ENCODE measurements at places on chromosomes 6 and 20.

DNA sequence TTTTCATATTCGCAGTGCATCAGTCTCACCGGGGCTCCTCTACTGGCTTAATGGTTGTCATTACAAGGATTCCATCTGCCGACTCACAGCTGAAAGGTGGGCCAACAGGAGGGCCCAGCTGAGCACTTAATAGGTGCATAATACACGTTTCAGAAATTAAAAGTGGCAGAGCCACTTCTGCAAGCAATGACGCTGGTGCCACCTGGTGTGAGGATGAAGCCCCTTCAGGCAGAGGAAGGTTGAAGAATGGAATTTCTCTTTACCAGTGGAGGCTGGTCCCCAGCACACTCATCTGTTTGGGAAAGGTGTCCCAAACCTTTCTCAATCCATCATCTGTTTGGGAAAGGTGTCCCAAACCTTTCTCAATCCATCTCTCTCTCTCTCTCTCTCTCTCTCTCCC, 8.2 kb upstream of the STMND1 start:
- no peak for DNase-seq

- DNase-seq = peak; percentile 24
These were observed 45.8 kb downstream of the TM9SF4 start for GRCh38 chr20:32155017-32155981.

DNA sequence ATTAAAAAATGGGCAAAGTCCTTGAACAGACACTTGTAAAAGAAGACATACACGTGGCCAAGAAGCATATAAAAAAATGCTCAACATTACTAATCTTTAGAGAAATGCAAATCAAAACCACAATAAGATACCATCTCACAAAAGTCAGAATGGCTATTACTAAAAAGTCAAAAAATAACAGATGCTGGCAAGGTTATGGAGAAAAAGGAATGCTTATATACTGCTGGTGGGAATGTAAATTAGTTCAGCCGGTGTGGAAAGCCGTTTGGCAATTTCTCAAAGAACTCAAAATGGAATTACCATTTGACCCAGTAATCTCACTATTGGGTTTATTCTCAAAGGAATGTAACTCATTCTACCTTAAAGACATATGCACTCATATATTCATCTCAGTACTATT, 166.6 kb downstream of the KHDC1L start:
- no peak for DNase-seq

DNA sequence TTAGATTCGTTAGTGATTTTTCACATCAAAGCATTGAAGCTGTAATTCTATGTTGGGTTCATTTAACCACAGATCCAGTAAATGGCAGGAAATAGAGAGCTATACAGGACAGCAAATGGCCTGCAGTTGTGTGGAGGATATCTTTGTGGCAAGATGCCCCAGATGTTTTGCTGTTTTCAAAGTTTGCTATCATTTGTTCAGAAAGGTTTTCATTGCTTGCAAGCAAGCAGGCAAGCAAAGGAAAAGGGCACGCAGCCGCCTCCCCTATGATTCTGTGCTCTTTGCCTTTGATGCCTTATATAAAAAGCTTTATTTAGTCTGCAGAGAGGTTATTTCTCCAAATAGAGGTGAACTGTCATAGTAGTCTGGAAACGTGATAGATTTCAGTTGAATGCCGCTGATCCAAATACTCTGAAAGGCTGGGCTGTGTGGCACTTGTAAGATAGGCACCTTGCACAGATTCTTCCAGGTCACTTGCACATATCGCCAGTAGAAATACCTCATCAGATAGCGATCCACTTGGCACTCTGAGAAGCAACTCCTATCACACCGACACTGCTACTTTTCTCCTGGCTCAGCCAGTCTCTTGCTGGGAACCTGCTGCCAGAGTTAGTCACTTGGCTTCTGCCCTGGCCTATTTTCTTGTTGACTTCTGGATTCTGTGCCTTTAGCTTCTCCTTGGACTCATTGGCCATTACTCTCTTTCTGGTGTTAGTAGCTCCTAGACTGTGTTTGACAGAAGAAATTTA, 66.4 kb downstream of the UTRN start:
- DNase-seq = no peak

GRCh38 chr20:46210672-46211330, 92.7 kb downstream of the CD40 start:
- DNase-seq = no peak

DNA sequence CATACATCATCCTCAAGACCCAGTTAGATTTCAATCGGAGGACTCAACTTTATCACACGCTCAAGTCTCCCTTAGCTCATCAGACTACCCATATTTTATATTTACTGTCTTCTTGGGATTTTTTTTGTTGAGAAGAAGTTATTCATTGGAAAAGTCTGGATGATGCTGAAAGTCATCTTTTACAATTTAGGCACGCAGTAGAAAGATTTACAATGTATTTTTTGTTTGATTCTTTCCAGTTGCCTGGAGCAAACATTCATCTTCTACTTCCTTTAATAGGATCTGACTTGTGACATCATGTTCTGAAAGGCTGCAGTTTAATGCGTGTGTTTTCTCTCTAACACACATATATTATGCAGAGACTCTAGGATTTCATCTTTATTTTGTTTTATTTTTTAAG, 235.7 kb downstream of the DOK5 start:
- DNase-seq = no peak

DNA sequence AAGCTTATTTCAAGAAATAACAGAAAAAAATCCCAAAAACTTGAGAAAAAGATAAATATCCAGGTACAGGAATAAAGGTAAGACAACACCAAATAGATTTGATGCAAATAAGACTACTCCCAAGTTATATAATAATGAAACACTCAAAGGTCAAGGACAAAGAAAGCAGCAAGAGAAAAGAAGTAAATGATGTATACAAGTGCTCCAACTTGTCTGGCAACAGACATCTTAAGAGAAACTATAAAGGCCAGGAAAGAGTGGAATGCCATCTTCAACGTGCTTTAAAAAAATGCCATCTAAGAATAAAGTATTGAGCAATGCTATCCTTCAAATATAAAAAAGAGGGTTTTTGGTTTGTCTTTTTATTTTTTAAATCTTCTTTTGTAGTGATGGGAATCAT, 54.2 kb downstream of the REV3L start:
- DNase-seq = no peak

Measured in stimulated activated CD4-positive, alpha-beta T cell treated with anti-CD3 and anti-CD28 coated beads, TNF-alpha, amount 100 ng/mL, for 24 hours (primary cell).